ENCODE measurements at places on chromosomes 6 and 20. TPM values are rescaled to one million over a fixed set of nuclear protein-coding genes. Genes with fewer than 3 reads are reported as not detected.

GRCh38 chr6:146904596-146904995 lies 299.6 kb upstream of the STXBP5 start:
- DNase-seq = no peak

GRCh38 chr6:117531346-117531745 lies 48.9 kb downstream of the DCBLD1 start:
- DNase-seq = no peak

DNA sequence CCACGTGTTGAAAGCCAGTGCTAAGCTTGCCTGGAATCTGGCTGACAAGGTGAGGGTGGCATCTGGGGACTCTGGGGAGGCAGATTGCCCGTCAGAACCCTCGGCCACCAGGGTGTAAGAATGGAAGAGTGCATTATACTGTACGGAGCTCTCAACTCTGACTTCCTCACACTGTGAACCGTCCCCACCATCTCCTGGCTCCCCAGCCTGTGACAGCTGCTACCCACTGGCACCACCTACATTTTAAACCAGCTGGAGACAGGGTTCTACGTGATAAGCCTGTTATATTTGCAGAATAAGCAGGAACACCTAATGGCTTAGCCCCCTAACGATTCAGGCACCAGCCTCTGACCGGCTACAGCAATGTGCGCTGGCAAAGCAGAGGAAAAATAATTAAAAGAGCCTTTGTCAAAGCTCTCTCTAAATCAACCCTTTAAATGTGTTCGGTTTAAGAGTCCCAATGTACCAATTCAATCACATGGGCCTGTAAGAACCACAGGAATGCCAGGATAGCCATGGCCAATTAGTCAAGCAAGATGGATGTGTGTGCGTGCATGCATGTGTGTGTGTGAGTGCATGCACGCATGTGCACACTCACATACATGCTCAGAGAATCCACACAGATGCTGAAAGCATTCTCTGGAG lies 89.1 kb upstream of the TAB2 start:
- DNase-seq = no peak

GRCh38 chr6:154367839-154368695 lies 11.5 kb upstream of the IPCEF1 start:
- no peak for DNase-seq

DNA sequence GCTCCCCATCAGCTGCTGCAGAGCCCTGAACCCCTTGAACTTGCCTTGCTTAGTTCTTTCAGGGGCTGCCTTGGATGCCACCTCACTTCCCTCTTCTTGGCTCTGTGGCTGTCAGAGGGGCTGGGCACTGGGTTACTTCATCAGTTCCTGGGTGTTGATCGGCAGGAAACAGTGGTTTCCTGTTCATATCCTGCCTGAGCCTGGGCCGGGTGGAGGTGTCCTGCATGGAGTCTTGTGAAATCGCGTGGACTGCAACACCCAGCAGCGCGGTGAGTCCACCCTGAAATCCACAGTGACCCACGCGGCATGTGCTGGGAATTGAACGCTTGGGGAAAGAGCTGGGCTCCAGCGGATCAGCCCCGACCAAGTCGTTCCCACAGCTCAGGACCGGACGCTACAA lies 97.5 kb downstream of the CDH26 start:
- peak; percentile 15 for DNase-seq

GRCh38 chr6:110609101-110609500 lies 132.7 kb upstream of the SLC22A16 start:
- no peak for DNase-seq

- DNase-seq = no peak
Observed at GRCh38 chr6:10180138-10181074, 234.5 kb downstream of the TFAP2A start.

- DNase-seq = peak; percentile 98
Observed at GRCh38 chr6:43246301-43247113, 3.2 kb downstream of the TTBK1 start.

DNA sequence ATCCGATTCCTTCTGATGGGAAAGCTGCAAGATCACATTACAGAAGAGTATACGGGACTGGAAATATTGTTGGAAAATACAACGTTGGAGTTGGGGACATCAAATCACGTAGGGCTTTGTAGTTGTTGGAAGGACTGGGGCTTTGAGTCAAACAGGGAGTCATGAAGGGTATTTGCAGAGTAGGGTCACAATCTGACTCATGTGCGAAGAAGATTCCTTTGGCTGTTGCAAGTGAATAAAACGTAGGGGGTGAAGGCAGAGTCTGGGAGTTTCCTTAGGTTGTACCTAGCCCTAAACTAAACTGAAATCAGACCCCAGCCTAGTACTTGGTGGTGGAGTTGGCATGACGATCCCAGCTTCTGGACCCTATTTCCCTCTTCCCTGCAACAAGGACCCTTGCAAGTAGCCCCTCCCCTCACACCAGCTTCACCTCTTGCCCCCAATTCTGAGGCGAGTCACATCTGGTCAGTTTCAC lies 32.3 kb downstream of the SNX5 start:
- no peak for DNase-seq

DNA sequence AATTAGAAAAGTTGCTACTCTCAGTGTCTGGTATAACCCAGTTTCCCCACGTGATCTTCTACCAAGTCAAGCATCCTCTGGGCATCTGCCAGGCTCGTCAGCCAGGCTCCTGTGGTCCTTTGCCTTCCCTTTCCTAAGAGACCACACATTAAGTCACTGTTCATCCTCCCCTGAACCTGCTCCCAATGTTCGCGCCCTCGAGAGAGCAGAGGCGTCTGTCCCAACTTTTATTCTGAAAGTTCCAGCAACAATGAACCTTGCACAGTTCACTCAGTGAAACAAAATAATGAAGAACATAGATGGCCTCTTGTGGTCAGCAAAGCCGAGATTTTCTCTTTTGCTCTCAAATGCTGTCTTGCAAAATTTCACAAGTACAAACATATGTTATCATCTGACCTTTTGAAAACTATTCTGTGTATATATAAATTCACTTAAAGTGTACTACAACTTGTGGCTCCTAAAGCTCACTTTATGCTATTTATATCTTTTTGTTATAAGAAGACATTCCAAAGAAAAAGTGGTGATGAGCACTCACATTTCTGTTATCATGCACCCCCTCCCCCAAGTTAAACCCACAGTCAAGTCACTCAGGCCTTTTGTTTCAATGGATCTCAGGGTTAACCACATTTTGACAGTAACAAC lies 39.2 kb upstream of the NHSL1 start:
- DNase-seq = no peak

GRCh38 chr6:105250533-105250932 lies 70.7 kb upstream of the POPDC3 start:
- no peak for DNase-seq

GRCh38 chr20:6038256-6038655 lies 15.6 kb downstream of the LRRN4 start:
- DNase-seq = no peak

GRCh38 chr6:109251839-109252238 lies 130.4 kb downstream of the CD164 start:
- DNase-seq = no peak

DNA sequence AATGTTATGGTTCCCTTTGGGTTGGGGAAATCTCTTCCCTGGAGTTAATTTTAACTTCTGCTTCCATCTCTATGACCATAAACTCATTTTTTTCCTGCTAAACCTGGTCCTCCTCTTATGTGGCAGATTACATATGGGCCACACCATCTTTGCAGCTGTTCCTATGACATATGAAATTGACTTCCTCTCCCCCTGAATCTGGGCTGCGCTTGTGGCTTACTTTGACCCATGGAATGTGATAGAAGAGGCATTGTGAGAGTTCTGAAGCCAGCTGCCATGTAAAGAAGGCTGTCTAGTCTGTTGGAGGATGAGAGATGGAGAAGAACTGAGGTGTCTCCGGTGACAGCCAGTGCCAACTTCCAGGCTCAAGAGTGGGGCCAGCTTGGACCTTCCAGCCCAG lies 100.1 kb downstream of the CDC5L start:
- DNase-seq = no peak

- no peak for DNase-seq
Observed at GRCh38 chr6:45710304-45710821, 305.3 kb downstream of the CLIC5 start.

- no peak for DNase-seq
Observed at GRCh38 chr20:63542696-63543095, 4.9 kb downstream of the SRMS start.

GRCh38 chr6:30238178-30238795 lies 25.1 kb upstream of the TRIM26 start:
- peak; percentile 38 for DNase-seq

DNA sequence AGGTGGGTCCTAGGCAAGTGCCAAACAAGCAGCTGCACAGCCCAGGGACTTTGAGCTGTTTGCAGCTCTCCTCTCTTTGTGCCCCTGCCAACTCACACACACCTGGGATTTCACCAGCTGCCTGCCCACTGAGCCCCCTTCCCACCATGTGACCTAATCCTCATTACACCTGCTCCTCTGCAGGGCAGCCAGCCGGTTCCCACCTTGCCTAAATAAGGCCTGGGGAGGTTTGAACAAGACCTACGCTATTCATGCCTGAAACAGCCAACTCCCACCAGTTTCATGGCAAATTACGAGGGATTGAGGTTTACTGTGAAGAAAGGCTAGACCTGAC lies 92.6 kb upstream of the SOX4 start:
- no peak for DNase-seq

DNA sequence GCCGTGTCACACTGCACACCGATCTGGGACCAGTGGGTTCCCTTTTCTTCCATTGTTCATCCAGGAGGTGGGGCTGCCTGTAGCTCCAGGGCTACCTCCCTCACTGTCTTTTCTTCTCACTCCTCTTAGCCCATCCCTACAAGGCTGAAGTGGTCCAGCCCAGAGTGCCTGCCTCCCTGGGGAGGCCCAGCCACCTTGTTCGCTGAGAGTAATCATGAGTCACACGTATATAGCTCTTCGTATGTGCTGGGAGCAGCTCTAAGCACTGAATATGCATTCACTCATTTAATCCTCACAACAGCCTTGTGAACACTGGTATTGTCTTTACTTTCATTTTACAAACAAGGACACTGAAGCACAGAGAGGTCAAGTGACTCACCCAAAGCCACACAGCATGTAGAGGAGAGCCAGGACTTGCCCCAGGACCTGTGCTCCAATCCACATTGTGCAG lies 14.7 kb upstream of the CCDC167 start:
- DNase-seq = no peak

- no peak for DNase-seq
Observed at GRCh38 chr6:82072751-82073150, 174.8 kb downstream of the IBTK start.

DNA sequence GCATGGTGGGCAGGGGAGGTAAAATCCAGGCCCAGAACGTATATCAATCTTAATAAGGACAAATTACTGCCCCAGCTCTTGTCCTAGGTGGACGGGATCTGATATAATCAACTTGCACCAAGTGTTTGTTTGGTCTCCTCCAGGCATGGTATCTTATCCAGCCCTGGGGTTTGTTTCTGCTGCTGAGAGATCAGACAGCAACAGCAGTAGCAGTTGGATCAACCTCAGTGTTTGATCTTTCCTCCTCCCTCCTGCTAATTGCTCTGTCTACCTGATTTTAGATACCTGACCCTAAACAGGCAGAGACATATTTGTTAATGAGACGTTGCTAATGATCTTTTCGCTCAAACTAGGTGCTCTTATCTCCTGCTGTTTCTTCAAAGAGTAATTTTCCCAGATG lies 100.4 kb upstream of the BACH2 start:
- DNase-seq = no peak

DNA sequence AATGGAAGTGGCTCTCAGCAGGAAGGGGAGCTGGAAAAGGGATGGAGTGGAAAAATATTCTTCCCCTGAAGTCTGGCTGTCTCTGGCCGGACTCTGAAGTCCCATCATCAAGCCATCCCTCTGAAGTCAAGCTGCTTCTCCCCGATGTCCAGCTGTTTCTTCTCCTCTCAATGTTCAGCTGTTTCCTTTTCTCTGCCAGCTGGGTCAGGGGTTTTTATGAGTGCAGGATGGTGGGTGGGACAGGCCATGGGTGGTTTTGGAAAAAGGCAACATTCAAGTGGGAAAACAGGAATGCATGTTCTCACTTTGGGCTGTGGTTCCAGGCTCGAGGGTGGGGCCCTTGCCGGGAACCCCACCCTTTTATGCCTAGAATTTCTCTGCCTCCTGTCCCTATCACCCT lies 48.4 kb upstream of the FAM184A start:
- DNase-seq = no peak

DNA sequence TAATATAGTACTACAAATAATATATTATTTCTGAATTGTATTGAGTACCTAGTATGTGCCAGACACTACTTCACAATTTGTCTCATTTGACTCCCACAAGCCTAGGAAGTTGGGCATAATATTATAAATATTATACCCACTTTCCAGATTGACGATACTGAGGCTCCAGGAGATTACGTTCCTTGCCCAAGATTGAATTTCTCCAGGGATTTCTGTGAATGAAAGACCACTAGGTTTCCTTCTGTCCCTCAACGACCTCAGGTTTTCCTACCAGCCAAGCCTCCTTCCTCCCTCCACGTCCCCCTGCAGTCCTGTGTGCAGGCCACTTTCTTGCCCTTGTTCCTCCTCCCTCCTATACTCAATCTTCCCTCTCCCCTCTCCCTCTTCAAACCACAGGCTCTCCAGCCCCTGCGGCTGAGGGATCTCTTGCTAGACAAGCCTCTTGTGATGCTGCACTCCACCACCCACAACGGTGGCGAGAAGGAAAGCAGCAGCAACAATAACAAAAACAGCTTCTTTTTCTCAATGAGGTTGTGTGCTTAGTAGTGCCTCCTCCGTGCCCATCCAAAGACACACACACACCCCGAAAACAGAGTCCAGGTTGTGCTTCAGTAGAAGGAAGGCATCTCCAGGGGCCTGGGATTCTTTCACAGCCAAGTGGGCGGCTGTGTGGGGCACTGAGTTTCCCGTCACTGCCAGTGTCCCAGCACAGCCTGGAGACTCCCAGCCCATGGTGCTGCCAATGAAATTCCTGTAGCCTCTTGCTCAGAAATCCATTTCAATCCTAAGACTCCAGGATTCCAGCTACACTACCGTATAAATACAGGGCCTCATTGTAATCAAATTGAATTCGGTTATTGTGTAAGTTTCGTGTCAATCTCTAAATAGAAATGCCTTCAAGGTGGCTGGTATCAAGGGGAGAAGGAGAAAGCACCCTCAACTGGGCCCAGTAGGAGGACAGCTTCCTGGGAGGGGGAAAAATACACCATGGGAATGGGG lies 94.4 kb downstream of the NCR2 start:
- DNase-seq = no peak

Gene WFDC12
- total RNA-seq = not detected

Gene FAM210B
- total RNA-seq = 25.4 TPM

Gene VNN1
- total RNA-seq = not detected

Gene ZFP64
- total RNA-seq = 29.0 TPM

Gene GTSF1L
- not detected for total RNA-seq

Gene PHACTR3
- not detected for total RNA-seq

Gene HFE
- 0.98 TPM for total RNA-seq

Gene HLA-DPB1
- total RNA-seq = 23.4 TPM

Gene SAYSD1
- total RNA-seq = 9.4 TPM

Gene DLL1
- total RNA-seq = 2.7 TPM

Gene RHAG
- total RNA-seq = not detected

Gene RWDD2A
- 3.2 TPM for total RNA-seq

Gene CDKAL1
- total RNA-seq = 21.6 TPM

Gene RBPJL
- total RNA-seq = not detected

Gene FAXC
- total RNA-seq = 17.2 TPM
